ENCODE measurements at places on chromosomes 3 and 15.

GRCh38 chr15:44295750-44296431 is 7.4 kb downstream of the GOLM2 start:
- DNase-seq = no peak

GRCh38 chr3:62665627-62666437 is 209.4 kb downstream of the CADPS start:
- peak; percentile 44 for DNase-seq

- DNase-seq = no peak
Measured at GRCh38 chr3:191320316-191320715, 8.9 kb upstream of the CCDC50 start.

- DNase-seq = peak; percentile 8
Measured at GRCh38 chr15:51917493-51917892, 54.1 kb downstream of the LEO1 start.

- DNase-seq = no peak
Measured at GRCh38 chr3:87062685-87063084, 71.7 kb upstream of the VGLL3 start.

DNA sequence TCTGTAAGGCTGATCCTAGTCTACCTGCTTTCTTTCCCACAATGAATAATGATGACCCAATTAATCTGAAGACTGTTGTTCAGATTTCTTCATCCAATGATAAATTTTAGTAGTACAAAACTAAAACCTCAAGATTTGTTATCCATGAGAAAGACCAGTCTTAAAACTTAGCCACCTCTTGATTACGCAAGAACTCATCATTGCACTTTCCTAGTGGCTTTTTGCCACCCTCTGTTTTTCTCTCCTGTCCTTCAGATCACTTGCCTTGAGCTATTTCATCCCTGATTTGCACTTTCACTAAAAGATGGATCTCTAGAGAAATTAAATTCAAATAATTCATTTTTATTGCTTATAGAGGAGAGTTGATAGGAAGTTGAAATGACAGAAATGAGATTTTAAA is 142.7 kb upstream of the RBMS3 start:
- DNase-seq = no peak

DNA sequence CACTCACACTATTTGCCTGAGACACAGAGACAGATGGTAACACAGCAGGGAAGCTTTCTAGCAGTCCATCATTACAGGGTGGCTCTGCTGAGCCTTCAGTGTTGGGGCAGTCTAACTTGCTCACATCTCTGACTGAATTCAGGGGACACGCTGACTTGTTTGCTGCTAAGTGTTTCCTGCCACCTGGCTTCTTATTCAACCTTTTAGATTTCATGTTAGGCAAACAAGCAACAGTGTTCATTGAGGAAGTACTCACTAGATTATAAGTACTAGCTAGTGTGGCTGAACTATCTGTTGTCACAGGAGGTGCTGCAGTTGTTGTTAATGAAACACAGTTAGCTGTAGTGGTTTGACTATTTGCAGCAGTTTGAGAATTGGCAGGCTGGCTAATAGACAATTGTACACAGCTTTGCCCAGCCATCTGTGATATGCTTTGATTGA is 37.3 kb downstream of the USF3 start:
- no peak for DNase-seq

DNA sequence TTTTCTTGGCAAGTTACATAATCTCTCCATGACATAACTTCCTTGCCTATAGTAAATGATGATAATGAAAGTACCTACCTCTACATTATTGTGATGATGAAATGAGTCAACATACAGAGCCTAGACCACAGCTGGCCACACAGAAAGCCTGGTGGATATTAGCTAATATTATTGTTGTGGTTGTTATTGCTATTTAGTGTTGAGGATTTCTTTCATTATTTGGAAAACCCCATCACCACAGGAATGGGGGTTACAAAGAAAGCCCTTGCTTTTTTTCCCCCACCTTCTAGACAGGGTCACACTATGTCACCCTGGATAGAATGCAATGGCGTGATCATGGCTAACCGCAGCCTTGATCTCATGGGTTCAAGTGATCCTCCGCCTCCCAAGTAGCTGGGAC is 125.0 kb downstream of the PDZRN3 start:
- no peak for DNase-seq

- no peak for DNase-seq
Measured at GRCh38 chr3:26260139-26260538, 362.4 kb upstream of the LRRC3B start.

DNA sequence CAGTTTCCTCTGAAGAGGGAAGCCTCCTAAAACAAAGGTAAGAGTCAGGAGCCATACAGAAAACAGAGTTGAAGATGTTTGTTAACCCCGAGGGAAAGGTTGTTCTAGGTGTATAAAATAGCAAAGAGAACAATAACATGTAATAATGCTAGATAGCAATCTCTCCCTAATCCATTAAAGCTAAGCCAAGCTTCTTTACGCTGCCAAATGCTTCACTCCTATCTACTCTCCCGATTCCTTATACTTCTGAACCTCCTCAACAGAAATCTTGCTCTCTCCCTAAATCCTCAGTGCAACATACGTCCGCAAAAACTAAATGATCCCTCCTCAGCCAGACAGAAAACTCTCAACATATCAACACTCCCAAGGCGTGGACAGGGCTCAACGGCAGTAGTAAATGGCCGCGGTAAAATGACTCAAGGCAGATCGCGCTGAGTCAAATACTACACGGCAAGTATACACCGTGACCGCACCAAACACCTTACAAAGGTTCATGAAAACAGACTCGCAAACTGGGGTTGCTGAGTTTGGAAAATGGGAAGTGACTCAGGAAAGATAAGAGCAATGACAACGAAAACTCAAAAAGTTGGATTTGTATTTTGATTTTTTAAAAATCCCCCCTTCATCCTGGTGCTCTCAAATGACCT is 682 bp downstream of the CLDND1 start:
- peak; percentile 73 for DNase-seq

GRCh38 chr3:112966633-112967032 is 8.3 kb downstream of the CD200R1 start:
- no peak for DNase-seq

DNA sequence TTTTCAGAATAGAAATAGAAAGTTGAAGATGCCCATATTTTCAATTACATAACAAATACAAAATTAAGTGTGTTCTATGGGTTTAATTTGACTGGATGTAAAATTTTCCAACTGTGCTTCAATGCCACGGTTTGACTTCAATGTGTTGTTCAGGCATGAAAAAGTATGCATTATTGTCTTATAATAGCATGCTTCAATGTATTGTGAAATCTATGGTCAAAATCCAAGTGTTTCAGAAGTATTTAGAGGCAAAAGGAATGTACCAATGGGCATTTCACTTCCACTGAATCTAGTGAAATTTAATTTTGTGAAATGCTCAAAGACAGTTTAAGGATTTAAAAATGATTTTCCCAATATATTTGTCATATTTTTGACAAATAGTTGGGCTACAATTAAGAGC is 16.0 kb downstream of the NEK10 start:
- no peak for DNase-seq

DNA sequence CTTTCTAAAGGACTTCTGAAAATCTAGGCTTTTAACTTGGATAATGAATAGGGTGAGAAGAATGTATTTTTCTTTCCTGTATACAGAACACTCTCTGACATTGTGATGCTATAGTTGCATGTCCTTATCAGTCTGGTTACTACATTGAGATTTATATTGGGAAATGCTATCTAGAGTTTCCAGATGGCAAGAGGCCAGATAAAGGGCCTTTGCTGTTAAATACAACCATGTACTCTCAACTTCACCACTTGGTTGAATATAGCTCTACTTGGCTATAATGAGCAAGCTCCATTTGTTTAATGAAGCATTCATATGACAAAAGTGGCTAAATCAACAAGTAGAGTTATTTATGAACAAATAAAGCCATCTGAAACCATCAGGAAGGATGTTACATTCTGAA is 91.0 kb downstream of the IGSF11 start:
- no peak for DNase-seq

DNA sequence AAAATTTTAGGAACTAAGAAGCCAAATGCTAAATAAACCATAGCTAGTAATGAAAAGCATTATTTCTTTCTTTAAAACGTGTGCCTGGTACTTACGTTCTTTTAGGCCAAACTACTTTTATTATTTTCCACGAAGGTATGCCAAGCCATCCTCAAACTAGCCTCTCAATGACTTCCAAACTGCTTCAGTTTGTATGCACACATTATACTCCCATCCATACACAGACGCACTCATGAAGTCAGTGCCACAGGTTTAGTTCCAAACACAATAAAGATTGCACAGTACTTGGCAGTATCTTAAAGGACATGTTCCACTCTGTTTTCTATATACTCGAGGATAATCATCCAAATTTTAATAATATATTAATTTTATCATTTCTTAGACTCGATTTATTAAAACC is 609.2 kb upstream of the ZNF385D start:
- DNase-seq = no peak

- DNase-seq = no peak
Measured at GRCh38 chr15:71198846-71199245, 83.6 kb downstream of the THSD4 start.

- DNase-seq = no peak
Measured at GRCh38 chr3:119148493-119149180, 2.7 kb downstream of the TEX55 start.

- DNase-seq = no peak
Measured at GRCh38 chr3:100325827-100326226, 8.7 kb upstream of the NIT2 start.

- no peak for DNase-seq
Measured at GRCh38 chr3:129747136-129747535, 140.7 kb upstream of the PLXND1 start.

DNA sequence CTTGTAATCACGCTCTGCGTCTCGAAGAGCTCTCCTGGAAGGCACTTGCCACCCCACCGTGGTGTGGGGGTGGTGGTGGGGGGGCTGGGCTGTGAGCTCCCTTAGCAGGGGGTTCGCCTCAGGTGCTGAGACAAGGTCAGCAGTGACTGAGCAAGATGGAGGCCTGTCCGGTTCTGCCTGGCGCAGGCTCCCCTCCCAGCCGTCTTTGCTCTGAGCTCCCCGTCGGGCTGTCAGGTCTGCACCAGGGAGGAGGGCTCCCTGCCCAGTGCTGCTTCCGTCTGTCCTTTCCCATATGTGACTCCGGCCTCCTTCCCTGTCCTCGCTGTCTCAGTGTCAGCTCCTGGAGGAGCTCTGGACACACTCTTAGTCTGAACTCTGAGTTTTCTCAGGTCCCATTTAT is 80.0 kb downstream of the PLXNA1 start:
- no peak for DNase-seq

DNA sequence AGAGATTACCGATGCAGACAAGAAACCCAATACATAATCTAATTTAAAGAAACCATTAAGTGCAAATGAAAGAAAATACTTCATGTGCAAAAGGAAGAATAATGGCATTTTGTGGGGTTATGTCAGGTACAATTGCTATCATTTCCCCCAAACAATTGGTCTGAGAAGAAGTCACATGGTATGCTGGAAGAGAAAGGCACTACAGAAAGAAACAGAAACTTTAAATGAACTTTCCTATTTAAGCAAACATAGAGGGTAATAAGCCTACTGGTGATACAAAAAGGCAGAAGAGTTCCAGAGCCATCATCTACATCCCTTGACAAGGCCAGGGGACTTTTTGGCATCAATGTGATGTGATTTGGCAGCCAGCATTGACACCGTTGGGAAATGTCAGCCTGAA is 302.4 kb upstream of the WNT5A start:
- no peak for DNase-seq

DNA sequence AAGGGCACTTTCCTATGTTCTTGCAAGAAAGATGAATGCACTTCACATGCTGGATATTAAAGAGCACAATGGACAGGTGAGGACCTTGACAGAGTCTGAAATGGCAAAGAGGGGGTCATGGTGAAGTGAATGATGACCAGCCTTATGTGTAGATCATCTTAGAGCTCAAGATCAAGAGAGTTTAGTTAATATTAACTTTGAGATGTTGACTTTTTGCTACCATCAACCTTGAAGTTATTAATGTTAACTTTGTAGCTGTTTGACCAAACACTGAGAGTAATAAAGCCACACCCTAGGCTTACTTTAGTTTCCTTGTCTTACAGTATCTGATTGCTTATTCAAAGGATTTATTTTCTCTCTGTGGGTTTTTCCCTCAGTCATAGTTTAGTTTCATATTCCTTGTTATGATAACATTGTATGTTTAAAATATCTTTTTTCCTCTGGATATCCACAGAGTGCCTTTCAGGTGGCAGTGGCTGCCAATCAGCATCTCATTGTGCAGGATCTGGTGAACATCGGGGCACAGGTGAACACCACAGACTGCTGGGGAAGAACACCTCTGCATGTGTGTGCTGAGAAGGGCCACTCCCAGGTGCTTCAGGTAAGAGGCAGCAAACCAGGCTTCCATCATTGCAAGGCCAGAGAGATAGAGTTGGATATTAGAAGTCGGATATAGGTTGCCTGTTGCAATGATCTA is 5.4 kb downstream of the NFKBIZ start:
- no peak for DNase-seq

DNA sequence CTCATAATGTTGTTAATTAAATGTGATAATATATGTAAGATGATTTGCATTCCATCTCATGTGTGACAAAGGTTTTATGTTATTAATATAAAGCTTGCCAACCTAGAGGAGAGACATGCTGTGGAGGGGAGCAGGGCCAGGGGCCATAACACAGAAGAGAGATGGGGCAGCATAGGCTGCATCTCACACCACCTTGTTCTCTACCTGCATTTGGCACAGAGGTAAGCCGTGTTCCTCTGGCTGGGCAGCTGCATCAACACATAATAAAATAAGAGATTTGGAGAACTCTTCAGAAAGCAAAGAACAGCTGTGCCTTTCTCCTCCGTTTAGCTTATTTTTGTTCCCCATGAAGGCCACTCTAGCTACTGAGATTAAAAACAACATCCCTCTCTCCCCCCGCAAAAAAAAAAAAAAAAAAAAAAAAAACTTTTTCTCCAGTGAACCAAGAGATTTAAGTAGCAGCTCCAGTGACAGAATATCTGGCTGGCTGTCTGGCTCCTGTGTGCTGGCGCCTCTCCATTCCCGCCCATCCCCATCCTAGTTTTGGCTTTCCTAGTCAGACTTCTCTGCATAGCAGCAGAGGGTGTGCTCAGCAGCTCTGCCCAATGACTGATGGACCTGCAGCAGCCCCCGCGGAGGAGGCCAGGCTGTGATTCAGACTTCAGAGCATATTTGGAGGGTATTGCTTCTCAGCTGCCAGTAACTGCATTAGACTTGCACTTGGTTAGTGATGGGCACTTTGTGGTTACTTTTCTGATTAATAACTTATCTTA is 52.2 kb upstream of the STXBP5L start:
- no peak for DNase-seq

DNA sequence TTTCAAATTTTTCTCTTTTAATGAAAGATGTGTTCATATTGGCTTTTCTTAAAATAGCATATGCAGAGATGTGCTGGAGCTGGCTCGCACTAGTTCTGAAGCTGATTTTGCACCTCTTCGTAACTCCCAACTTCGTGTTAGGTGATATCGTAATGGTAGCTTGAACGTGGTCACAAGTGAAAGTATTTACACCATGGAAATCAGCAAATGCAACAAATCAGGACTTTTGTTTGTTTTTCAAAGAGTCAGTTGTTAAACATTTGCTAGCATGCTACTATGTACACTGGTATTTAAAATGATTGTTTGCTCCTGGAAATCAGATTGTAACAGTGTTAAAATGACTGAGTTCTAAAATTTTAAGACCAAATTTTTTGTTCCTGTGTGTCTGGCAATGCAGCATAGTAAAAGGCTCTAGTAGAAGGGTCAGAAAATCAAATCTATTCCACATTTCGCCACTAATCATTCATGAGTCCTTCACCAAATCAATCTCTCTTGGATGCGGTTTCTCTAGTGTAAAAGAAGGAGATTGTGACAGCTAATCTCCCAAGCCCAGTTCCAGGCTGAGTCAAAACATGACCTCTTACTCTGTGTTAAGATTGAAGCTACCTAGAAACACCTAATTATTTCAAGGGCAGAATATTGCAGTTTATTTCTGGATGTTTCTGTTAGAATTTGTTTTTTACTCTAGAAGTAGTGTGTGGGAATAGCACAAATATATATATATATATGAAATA is 34.3 kb upstream of the CMC1 start:
- no peak for DNase-seq

All from stimulated activated CD4-positive, alpha-beta T cell treated with anti-CD3 and anti-CD28 coated beads, Interleukin-15, amount 100 ng/mL, for 24 hours (primary cell).